ENCODE measurements at places on chromosomes 3 and 15. TPM values are rescaled to one million over a fixed set of nuclear protein-coding genes. Genes with fewer than 3 reads are reported as not detected.

The AGBL1 gene
- not detected for total RNA-seq

The CP gene
- 7.0 TPM for total RNA-seq

The EID1 gene
- 138 TPM for total RNA-seq

The SIDT1 gene
- total RNA-seq = 0.58 TPM

The NR2E3 gene
- total RNA-seq = not detected

The BCHE gene
- total RNA-seq = 0.74 TPM

The ECE2 gene
- not detected for total RNA-seq

The KBTBD13 gene
- not detected for total RNA-seq

The CCR9 gene
- total RNA-seq = not detected

The FOXP1 gene
- total RNA-seq = 11.2 TPM
